Ovary (tissue), 10 donors: ENCODE measurements at places on chromosomes 4 and X. TPM values are rescaled to one million over a fixed set of nuclear protein-coding genes. Genes with fewer than 3 reads are reported as not detected.
A peak's percentile ranks its signal among the peaks of the same experiment; 100 is the strongest.

The UGT2A3 gene
- not detected for total RNA-seq

GRCh38 chr4:22312113-22312512 lies 203.8 kb downstream of the ADGRA3 start:
- no peak for DNase-seq

GRCh38 chr4:137510557-137511265 lies 21.6 kb downstream of the PCDH18 start:
- DNase-seq, result no peak

DNA sequence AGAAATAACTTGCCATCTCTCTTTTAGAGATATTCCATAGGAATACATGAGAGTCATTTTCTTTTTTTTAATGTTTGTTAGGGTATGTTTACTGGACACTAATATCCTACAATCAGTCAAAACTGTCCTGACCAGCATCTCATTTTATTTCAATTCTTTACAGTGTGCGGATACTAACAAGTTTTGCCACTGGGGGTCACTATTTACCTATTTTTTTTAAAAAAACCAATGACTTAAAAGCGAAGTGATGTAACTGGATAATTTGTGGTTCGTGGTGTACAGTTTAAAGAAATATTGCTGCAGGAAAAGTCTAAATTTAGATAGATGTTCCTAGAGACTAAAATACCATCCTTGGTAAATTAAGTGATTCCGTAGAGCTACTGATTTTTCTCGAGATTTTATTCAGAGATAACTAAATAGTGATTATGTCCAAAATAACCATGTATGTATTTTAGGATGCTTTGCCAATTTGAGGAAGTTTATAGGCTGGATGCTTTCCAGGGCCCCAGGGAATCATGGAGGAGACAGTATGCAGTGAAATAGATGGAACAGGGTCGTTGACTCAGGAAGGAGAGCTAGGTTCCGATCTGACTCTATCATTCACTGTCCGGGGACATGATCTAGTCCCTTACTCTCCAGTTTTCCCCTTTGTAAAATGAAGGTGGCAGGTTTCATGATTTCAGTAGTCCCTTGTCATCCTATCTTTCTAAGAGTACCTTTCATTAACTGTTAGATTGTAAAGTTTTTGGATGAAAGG lies 34.0 kb upstream of the GNPDA2 start:
- no peak for DNase-seq

DNA sequence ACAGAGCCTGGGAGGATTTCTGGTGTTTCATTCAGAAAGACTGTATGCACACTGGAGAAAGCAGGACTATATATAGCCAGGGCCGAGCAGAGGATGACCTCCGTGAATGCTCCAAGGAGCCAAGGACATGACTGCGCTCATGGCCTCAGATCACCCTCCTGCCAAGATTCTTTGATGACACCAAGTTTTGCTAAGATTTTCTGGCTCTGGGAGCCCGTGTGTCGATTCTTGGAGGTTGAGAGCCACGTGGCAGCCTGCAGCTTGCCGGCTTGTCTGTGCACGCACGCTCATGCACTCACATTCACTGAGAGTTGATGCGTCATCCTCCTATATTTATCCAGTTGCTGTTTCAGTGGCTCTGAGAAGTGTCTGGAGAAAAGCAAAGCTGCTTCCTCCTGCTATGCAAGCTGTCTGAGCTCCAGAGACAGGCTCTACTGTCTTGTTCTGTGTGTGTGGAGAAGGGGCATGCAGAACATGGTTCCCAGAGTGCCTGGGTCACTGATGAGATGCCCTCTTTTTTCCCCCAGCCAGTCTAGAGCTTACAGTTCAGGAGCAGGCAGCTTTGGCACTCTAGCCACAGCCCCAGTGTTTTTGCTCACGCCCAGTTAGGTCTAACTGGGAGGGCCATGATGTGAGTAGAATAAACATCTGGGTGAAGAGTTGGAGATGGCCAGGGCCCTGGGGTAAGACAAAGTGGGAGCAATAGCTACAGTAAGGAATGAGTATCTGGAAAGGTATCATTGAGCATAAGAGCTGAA lies 64.9 kb upstream of the SCOC start:
- DNase-seq, result peak; percentile 47

DNA sequence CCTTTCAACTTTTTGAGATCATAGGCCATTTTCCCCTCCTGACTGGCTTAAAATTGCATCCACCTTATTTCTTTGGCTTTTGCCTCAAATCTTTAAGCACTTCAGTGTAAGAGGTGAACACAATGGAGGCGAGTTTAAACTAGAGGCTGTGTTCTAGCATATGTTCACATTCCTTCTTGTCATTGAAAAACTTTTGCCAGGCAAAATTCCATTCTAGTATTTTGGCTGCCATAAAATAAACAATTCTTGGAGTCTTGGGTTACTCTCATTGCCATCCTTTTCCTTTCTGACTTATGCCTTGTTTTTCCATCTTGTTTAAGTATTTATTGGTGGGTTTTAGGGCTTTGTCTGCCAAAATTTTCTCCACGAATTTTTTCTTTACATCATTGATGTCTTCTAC lies 137.3 kb upstream of the ANXA10 start:
- no peak for DNase-seq

GRCh38 chrX:22196149-22196548 lies 76.6 kb upstream of the CBLL2 start:
- DNase-seq, result no peak

DNA sequence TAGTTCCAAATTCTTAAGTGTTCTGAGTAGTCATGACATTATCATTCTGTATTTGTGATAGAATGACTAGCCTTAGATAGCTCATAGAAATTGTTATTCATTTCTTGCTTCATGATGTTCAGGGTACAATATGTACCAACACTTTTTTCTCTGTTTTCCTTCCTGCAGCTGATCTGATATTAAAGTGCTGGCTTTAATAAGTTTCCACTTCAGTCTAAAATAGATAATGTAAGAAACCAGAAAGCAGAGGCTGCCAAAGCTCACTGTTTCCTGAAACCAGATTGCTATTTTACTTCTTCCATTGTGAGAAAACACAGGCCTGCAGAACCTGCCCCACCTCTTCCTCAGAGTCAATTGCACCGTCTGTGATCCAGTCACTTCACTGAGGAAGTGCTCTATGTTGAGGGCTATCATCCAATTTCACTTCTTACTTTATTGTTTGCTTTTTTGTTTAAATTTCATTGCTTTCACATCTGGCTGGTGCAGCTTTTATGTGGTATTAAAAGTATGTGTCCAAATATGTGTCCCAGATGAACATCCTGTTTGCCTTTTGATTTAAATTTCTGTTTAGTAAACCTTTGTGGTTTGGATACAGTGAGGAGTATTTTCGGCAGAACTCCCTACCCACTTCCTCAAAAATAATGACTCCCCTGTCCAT lies 652.1 kb downstream of the ANKRD50 start:
- DNase-seq, result peak; percentile 53

DNA sequence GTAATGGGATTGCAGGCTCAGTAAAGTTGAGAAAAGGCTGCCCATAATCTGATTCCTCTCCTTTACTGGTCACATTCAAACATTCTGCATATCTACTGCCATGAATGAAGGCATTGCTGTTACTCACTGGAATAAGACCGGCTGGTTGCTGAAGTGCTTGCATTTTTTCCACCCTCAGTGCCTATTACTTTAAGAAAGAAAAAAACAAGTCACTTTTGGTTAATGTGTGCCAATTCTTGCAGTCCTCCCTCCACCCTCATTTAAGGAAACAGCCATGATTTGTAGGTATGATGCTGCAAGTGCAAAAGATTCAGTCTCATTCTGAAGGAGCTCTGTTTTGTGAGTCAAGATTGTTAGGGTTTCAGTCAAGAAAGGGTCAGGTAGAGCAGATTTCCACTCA lies 94.9 kb downstream of the EMCN start:
- no peak for DNase-seq
